T-helper 2 cell treated with Interferon-gamma antibody and Interleukin-4, amounts not matched to agents 5 μg/mL and 100 μg/mL, for 36 hours (primary cell): ENCODE measurements at places on chromosomes 6 and 20.
A peak's percentile ranks its signal among the peaks of the same experiment; 100 is the strongest.

GRCh38 chr6:55713436-55713835 lies 134.4 kb upstream of the HMGCLL1 start:
- no peak for DNase-seq

- DNase-seq = no peak
Measured at GRCh38 chr6:124002377-124003081, 198.9 kb downstream of the NKAIN2 start.

- no peak for DNase-seq
Measured at GRCh38 chr6:65399355-65400084, 307.5 kb downstream of the EYS start.

DNA sequence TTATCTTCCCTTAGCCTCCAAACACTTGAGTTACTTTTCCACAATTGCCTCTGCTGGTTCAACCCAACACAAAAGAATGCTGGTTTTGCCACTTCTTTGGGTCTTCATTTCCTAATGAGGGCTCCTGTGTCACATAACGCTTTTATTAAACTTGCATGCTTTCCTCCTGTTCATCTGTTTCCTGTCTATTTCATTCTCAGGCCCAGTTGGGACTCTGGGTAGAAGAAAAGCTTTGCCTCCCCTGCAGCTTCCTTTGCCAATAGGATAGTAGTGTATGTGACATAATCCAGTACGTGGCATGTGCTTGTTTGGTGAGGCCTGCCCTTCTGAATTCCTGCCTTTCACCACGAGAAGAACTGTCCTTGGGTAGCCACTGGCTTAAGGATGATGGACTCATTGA lies 529.3 kb upstream of the AGPAT4 start:
- DNase-seq = no peak

- no peak for DNase-seq
Measured at GRCh38 chr6:122322824-122323223, 76.6 kb upstream of the HSF2 start.

DNA sequence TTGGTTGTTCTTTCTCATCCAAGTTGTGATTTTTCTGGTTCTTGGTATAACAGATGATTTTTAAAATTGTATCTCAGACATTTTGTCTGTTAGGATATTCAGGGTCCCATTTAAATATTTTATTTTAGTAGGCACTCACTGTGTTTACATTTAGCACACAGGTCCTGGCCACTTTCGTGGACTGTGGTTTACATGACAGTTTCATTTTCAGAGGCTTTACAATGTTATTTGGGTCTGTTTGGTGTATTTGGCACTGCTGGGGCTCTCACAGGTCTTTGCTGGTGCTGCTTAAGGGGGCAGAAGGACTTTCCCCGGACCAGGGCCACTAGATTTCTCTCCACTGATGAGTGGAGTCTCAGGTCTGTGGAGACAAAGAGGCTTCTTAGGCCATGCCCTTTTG lies 75.5 kb upstream of the TGM3 start:
- DNase-seq = no peak

DNA sequence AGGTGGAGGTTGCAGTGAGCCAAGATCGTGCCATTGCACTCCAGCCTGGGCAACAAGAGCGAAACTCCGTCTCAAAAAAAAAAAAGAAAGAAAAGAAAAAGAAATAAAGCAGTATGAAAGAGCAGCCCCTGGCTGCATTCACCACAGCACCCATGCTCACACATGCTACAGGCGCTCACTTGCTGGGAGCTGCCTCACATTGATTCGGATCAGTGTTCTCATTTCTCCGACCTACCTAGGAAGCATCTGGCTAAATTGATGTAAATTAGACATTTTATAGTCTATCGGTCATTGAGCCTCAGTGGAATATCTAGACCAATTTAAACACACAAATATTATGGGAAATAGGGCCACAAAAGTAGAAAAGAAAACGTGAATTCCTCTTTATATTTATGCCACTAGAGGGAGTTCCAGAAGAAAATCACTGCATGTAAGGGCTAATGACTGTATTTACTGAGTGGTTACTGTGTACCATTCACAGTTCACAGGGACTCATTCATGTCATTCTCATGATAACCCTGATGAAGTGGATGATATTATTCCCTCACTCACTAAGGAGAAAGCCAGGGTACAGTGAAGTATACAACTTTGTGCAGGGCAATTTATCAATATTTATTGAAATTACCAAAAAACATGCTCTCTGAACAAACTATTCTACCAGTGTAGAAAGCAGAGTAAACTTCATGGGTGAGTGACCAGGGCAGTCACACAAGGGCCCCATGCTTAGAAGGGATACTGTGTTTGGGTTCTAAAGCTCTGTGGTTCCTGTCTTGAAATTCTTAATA lies 5.3 kb upstream of the MOG start:
- DNase-seq = no peak

DNA sequence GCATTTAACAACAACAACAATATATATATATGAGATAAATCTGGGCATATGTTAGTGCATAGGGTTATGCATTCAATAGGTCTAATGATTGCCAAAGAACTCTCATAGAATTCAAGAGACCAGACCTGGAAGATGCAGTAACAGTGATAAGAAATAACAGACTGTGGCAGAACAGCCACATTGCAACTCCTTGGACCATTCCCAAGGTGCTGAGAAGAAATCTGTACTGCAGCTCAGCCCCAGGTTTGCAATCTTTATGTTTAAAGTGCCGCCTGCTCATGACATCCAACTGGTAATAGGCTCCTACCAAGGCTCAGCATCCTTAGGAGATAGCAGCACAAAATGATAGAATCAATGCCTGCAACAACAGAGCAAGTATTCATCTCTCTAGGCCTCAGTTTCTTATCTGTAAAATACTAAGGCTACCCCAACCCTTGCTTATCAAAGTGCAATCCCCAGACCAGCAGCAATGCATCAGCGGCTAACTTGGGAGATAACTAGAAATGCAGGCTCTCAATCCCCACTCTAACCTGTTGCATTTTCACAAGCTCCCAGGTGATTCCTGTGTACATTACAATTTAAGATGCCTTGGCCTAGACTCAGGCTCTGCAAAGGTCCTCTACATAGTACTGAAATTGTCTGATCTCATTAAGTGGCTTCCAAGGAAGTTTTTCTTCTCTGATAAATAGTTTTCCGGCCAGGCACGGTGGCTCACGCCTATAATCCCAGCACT lies 30.6 kb upstream of the PIM1 start:
- DNase-seq = no peak

- no peak for DNase-seq
Measured at GRCh38 chr6:170152989-170153388, 137.9 kb downstream of the DLL1 start.

- DNase-seq = no peak
Measured at GRCh38 chr6:141309295-141309694, 823.4 kb upstream of the GJE1 start.

DNA sequence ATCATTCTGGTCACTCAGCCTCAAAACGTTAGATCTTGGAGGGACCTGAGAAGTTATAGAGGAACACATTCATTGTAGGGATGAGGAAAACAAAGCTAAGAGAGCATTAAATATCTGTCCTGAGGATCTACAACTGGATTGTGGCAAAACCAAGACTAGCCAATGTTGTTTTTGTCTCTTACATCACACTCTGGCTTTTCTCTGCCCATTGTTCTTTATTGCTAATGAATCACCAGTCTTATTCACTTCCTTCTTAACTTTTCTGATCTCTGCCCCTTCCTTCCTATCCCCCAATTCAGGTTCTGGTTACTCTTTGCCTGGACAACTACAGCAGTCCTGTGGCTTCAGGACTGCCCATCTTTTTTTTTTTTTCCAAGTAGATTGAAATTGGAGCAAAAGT lies 57.0 kb upstream of the PREP start:
- DNase-seq = no peak

GRCh38 chr6:170102582-170103481 lies 188.0 kb downstream of the DLL1 start:
- no peak for DNase-seq

DNA sequence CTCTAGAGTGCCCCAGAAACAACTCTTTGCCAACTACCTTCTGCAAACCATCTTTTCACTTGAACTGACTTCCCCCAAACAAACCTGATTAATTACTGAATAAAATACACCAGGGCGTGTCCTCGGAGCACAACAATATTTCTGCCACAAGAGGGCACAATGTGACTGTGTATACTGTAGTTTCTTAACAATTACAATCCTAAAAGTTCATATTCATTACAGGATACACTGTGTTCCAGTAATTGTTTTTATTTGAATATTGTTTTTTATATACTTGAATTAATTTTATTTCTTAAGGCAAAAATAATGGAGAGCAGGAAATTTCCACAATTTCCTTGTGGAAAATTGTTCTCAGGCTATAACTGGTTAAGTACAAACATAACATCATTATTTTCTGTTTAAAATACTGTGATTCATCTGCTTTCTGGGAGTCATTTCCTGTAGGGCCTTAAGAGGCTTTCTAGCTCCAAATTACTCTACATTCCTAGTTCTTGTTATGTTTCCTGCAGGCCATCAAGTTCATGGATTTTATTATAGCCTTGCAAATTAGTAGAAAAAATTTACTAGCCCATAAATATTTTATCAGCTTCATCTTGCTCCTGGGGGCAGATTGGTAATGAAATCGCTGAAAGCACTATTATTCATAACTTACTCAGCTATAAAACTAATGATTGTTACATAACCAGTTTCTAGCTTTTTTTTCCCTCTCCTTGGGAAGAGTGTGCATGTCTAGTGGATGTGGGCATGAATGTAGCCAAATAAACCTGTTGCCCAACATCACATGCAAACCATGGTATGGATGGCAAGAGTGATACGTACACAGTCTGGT lies 51.9 kb upstream of the SLC22A16 start:
- peak; percentile 18 for DNase-seq

GRCh38 chr20:22525821-22526220 lies 58.6 kb downstream of the FOXA2 start:
- no peak for DNase-seq

DNA sequence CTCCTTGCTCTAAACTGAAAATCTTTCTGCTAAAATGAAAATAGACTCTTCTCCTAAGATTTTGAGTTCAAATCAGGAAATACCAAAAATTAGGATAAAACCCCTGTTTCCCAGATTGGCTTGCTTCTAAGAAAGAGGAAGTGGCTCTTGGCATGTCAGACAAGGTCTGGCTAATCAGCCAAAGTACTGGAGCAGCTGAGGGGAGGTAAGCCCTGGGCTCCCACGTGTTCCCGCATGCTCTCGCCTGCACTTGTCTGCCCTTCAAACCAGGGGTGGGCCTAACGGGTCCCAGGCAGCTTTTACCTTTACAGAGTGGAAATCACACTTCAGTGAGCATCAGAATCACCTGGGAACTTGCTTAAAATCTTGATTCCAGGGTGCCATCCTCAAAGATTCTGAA lies 43.2 kb upstream of the GABRR1 start:
- DNase-seq = no peak

DNA sequence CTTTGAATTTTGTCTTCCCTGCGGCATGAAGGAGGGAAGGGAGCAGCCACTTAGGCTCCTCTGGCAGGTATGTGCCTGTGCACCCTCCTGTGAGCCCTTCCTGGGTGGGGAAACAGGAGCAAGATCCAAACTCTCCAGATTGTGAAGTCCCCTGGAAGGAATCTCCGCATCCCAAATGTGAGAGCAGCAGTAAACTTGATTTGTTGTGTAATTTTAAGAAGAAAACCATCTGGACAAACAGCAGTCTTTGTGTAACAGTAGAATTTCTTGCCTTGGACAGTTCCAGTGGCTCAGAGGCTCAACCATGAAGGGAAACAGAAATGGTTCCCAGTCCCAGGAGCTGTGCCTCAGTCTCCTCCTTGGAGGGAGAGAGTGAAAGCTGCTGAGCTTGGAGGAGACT lies 39.7 kb downstream of the CDH26 start:
- DNase-seq = no peak

- no peak for DNase-seq
Measured at GRCh38 chr20:1491281-1491840, at the start of gene SIRPB2. Gene SIRPB2, minus strand, starts transcription at chr20:1491420. Its CDS starts 61 bp downstream, at chr20:1491359.

- no peak for DNase-seq
Measured at GRCh38 chr20:62449951-62450691, 22.8 kb upstream of the RBBP8NL start.

DNA sequence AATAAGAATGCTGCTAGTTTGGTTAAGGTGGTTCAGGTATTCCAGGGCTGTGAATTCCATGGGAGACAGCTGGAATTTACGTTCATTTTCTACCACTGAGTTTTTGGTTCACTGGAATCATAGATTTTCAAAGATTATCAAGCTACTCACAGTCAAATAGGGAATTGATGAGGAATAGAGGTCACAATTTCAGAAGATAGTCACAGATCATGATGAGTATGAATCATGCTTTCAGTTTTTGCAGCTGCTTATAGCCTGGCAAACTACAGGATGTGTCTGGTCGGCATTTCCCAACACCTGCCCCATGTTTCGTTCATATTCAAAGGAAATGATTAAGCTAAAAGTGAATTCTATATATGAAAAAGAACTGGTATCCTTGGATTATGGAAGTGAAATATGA lies 58.7 kb downstream of the BCKDHB start:
- peak; percentile 53 for DNase-seq

GRCh38 chr6:131638013-131638412 lies 911 bp downstream of the ENPP3 start:
- no peak for DNase-seq

GRCh38 chr6:105363100-105363754 lies 39.7 kb downstream of the PREP start:
- no peak for DNase-seq

DNA sequence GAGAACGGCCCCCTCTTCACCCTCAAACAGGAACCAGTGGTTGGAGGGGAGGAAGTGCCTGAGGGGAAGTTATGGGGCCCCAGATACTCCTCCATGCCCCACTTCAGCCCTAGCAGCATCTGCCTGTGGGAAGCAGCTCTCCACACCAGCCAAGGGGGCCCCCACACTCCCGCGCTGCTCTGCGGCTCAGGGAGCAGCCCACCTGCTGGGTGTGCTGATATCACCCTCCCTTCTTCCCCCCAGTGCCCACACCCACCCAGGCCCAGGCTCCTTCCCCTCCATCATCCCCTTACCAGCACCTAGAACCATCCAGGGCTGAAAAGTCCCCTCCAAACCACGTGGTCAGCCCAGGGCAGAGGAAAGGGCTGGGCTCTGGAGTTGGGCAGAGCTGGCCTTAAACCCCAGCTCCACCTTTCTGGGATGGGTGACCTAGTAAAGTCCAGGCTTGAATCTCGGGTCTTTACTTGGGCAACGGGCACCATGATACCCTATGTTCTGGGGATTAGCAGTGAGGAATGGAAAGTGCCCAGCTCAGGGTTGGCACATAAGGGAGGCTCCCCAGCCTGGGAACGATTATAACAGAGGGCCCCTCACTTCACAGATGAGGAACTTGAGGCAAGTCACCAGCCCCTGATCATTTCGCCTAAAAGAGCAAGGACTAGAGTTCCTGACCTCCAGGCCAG lies 663 bp downstream of the LST1 start:
- no peak for DNase-seq

- DNase-seq = no peak
Measured at GRCh38 chr20:35665949-35666288, 1.2 kb upstream of the CPNE1 start.

GRCh38 chr6:79538106-79538971 lies 1.1 kb upstream of the LCA5 start:
- DNase-seq = no peak

DNA sequence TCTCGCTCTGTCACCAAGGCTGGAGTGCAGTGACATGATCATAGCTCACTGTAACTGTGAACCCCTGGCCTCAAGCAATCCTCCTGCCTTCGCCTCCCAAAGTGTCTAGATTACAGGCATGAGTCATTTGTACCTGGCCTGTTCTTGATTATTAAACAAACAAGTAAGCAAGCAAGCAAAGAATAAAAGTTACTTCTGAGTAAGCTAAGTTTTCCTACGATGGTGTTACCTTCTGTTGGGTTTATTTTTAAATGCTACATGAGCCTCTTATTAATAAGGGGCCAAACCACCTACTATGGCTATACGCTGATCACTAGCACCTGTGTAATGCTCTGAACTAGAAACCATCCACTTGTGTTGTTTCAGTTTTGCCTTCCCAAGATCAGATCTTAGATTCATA lies 50.8 kb downstream of the IL22RA2 start:
- no peak for DNase-seq
